ENCODE measurements at places on chromosomes 13 and 19.
A peak's percentile ranks its signal among the peaks of the same experiment; 100 is the strongest.

- DNase-seq = no peak
Measured at GRCh38 chr19:798415-799075, 1.3 kb downstream of the PTBP1 start.

GRCh38 chr19:8512115-8512967, 1.6 kb downstream of the ZNF414 start:
- no peak for DNase-seq

DNA sequence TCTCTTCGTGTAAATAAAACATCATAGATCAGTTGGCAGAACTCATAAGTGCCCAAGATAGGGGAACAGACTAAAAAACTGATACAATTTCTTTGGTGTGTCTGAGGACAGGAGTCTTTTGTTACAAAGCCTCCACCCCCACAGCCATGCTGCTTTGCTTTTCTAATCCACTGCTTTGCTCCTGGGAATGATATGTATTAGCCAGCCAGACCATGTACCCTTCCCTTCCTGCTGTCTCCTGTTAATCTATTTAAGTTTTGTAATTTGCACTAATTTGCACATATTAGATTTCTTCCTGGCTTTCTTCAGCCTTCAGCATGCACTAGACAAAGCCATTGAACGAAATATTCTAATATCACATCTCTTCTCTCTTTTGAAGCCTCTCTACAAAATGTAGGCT, 130.5 kb downstream of the MAB21L1 start:
- DNase-seq = no peak

GRCh38 chr13:96089749-96090239, at the start of gene HS6ST3:
Gene HS6ST3 (plus strand): TSS chr13:96090107.
- peak; percentile 73 for DNase-seq

GRCh38 chr19:46113726-46114125, 10.8 kb downstream of the IGFL3 start:
- DNase-seq = no peak

DNA sequence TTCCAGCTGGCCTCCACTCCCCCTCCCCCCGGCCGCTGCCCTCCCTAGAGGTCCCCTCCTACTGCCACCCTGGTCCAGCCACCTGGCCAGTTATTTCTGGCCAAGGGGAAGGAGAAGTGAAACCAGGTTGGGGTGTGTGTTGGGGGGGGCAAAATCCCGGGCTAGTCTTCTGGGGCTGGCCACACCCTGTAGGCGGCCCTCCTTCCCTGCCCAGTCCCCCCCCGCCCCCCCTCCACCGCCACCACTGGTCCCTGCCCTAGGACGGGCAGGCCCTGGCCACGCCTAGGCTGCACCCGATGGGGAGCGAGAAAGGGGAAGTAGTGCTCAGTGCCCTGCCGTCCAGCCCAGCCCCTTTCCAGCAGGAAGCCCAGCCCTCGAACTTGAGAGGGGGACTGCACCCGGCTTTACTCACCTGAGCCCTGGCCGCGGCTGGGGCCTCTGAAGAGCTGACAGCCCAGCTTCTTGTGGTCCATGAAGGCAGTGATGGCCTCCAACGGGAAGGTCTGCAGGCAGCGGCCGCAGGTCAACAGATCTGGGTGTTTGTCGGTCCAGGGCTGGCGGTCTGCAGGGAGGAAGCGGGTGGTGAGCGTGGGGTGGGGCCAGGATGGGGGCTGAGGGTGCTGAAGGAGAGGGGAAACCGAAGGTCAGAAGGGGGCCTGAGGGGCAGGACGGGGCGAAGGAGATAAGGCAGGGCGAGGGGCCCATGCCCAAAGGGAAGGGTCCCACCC, 813 bp downstream of the ZNF296 start:
- DNase-seq = peak; percentile 64

DNA sequence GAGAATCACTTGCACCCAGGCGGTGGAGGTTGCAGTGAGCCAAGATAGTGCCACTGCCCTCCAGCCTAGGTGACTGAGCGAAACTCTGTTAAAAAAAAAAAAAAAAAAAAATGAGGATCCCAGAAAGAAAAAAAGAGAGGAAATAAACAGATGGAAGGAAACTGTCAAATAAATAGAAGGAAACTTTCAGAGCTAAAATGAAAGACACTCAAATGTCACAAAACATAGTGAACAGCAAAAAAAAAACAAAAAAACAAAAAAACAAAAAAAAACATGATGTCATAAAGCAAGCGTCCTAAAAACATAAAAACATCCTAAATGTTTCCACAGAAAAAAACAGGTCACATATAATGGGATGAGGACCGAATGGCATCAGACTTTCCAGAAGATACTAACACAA, 15.0 kb downstream of the MLLT1 start:
- no peak for DNase-seq

DNA sequence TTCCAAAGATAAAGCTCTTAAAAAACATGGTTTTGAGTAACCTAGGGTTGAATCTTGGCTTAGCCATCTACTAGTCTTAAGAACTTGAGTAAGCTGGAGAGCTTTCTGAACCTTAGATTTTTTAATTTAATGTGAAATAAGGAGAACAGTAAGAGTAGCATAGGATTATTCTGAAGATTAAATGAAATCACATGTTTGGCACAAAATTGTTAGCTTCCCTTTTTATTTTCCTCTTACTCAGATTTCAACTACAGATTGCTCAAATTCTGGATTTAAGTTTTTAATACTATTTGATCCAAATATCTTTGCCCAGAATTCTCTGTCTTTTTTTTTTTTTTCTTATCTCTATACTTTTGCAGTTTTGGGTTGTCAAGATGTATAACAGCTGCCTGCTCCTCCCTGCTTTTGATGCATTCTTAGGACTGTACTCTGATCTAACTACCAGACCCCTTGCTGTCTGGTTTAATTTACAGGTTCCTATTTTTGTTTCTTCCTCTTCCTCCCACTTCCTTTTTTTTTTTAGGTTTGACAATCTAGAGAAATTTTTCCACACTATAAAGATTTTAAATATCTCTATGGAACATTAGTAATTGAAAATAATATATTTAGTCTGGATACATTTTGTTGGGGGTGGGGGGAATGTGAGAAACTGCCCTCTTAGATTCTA, 12.3 kb downstream of the POMP start:
- DNase-seq = no peak

- no peak for DNase-seq
Measured at GRCh38 chr13:73069206-73069805, 10.5 kb downstream of the KLF5 start.

GRCh38 chr13:98275681-98276171, 98.7 kb upstream of the RNF113B start:
- no peak for DNase-seq

DNA sequence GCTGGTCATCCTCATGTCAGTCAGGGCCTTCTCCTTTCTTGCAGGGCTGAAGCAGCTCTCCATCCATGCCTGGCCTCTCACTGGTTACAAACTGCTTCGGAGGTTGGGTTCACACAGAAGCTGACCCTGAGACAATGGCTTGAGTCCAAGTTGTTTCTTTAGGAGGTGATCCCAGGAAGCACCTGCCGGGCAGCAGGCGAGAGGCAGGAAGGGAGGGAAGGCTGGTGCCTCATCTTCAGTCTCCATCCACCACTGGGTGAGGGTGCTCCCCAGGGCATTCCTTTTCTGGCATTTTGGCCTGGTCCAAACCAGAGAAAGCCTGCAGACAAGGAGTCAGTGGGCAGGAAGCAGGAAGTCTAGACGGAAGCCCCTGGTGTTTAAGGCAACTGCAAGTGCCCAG, 17.6 kb upstream of the SPATA13 start:
- DNase-seq = no peak

DNA sequence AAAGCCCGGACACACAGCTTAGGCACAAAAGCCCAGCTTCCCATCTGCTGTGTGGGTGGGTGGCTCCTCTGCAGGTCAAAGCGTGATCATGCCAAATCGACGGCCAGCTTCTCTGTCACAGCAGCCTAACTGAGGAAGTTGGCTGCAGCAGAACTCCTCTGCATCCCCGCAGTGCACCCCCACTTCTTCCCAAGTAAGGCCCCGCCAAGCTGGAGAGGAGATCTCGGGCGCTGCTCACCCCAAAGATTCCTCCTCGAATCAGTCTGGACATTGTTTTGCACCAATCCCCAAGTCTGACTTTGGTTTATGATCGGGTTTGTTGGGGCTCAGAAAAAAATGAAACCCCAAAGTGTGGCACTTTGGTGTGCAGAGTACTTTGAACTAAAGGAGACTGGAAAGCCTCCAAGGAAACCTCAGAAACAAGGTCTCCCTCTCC, 19.7 kb upstream of the CPB2 start:
- no peak for DNase-seq

DNA sequence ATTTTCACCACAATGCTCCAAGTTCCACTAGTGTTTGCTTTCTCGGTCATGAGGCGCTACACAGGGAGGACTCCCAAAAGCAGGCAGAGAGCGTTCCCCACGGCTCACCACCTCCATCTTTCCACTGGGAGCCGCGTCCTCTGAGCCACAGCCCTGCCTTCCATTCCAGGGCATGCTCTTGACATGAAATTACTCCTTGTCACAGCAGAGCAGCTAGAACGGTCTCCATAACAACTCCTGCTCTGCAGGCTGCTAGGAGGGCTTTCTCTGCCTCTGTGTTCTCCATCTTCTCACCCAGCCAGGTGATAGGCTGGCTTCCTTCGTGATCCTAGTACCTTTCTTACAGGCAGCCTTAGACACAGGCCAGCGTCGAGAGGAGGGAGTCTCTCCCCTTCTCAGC, 171.8 kb upstream of the UBL3 start:
- DNase-seq = no peak

GRCh38 chr13:59318320-59318930, 845.3 kb downstream of the DIAPH3 start:
- peak; percentile 84 for DNase-seq

DNA sequence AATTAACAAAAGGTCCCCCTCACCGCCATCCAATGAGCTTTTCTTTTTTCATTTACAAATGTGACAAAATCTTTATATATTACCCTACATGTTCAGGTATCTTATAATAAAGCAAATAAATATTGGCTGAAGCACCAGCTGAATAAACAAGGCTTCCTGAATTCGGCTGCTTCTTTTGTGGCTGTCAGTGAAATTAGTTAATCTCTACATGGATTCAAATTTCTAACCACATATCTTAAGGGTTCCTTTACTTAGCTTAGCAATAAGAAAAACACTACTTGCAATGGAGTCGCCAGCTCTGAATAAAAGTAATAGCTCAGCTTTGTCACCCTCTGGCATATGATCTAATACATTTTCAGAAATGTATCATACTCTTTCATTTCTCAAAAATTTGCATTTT, 104.3 kb downstream of the CCNA1 start:
- DNase-seq = no peak

- DNase-seq = no peak
Measured at GRCh38 chr19:38893341-38893771, 6.1 kb downstream of the SIRT2 start.

DNA sequence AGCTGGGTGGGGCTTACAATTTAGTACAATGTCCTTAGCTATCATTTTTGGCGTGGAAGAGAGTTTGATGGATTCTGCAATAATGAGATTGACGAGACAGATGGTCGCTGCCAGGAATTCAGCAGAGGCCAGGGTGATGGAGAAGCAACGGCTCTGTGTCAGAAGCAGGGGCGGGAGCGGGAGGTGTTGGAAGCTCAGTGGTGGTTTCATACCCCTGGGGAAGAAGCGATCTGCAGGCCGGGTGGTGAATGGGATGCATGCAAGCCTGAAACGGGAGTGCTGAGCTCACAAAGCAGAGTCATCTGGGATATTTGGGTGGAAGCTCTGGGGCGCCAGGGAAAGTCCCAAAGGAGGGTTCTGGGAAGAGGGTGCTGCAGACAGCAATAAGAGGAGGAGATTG, 370.8 kb downstream of the ZNF536 start:
- peak; percentile 23 for DNase-seq

DNA sequence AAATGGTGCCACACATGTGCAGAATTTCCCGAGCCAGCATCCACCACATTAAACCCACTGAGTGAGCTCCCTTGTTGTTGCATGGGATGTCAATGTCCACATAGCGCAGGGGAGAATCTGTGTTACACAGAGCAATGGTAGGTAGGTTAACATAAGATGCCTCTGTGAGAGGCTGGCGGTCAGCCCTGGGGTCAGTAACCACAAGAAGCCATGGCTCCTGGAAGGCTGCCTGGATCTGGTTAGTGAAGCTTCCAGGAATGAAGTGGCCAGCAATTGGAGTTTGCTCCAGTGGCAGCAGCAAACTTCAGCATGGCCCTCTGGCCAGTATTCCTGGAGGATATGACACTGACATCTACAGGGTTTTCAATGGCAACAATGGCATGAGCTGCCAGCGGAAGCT, 37.0 kb upstream of the PCDH9 start:
- DNase-seq = no peak

GRCh38 chr19:52691737-52692136, 43.1 kb downstream of the ZNF611 start:
- no peak for DNase-seq

GRCh38 chr13:94544922-94545321, 51.0 kb downstream of the TGDS start:
- no peak for DNase-seq

- DNase-seq = no peak
Measured at GRCh38 chr19:29212356-29212647, 649 bp downstream of the UQCRFS1 start.

DNA sequence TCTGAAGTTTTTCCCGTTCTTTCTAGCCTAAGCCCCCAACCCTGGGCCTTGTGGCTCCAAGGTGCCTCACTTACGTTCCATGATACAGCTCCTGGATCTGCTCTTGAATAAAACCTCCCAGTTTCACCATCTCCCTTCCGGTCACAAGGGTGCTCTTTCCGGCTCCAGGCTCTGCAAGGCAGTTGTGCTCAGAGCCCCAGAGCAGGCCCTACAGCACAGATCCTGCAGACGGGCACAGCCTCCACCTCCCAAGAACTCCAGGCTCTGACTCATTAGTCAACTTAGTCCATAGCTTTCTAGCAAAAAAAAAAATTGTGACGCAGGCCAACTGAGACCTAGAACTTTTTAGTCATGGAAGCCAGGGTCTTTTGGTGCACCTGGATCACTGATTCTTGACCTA, 33.9 kb upstream of the SLC7A10 start:
- DNase-seq = no peak

GRCh38 chr19:14978161-14978776, 1.4 kb downstream of the SLC1A6 start:
- DNase-seq = no peak

GRCh38 chr13:49357694-49358093, 86.2 kb downstream of the CAB39L start:
- DNase-seq = no peak

DNA sequence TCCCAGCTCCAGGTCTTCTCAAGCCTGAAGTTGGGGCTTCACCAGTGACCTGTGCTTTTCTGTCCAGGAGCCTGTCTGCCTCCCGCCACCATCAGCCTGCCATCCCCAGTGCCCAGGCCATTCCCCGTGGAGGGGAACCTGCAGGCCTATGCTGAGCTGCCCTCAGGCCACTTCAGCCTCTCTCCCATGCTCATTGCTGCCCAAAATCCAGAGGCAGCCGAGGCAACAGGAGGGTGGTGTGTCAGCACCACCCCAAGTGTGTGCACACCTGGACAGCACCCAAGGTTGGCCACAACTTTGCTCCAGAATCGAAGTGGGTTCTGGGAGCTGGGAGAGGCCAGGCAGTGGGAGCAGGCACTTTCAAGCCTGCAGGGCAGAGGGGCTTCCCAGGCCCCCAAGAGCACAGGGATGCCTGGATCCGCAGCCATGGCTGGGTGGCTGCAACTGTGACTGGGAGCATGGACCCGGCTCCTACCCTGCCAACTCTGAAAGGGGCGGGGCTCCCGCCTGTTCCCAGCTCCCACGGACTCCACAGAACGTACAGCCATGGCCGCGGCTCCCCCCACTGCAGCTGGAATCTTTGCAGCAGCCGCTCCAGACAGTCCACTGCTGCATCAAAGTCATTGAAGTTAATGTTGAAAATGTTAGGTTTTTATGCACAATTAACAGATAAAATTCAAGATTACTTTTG, 1747.0 kb downstream of the OLFM4 start:
- no peak for DNase-seq

GRCh38 chr13:22938576-22938975, 242.2 kb upstream of the SGCG start:
- DNase-seq = no peak

GRCh38 chr13:33953781-33954180, 135.8 kb downstream of the RFC3 start:
- no peak for DNase-seq

All from ecto neural progenitor cell (in vitro differentiated cells).